ENCODE measurements at places on chromosomes 4 and X.

DNA sequence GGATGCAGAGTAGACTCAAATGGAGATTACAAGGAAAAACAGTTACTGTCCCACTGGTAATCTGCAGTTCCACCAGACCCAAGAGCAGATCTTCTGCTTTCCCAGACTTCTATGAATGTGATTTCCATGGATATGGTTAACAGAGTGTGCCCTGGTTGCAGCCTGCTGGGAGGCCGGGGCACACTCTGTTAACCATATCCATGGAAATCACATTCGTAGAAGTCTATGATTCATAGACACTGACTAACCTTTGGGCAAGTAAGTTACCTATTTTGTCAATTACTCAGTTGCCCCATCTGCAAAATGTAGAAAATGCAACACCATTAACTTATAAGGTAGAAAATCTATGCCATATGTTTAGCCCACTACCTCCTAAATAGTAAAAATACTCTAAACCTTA is 443.1 kb upstream of the PITX2 start:
- H3K4me3 ChIP-seq: no peak overlapping the region
- no peak overlapping the region for H3K27ac ChIP-seq
- no peaks in the 10 kb centered on the region for H3K4me1 ChIP-seq
- no peaks in the 10 kb centered on the region for H3K27me3 ChIP-seq
- no peaks in the 10 kb centered on the region for H3K36me3 ChIP-seq
- no peak for DNase-seq

GRCh38 chr4:150518559-150518958 is 63.4 kb upstream of the MAB21L2 start:
- no peak for DNase-seq
- H3K4me1 ChIP-seq: no peaks in the 10 kb centered on the region
- H3K36me3 ChIP-seq: no peaks in the 10 kb centered on the region
- H3K27ac ChIP-seq: no peak overlapping the region
- no peaks in the 10 kb centered on the region for H3K27me3 ChIP-seq

- no peak for DNase-seq
- no peaks in the 10 kb centered on the region for H3K36me3 ChIP-seq
- no peak overlapping the region for H3K27ac ChIP-seq
- H3K4me1 ChIP-seq: no peaks in the 10 kb centered on the region
- H3K4me3 ChIP-seq: no peak overlapping the region
- H3K27me3 ChIP-seq: no peaks in the 10 kb centered on the region
These were observed 33.7 kb upstream of the MSL3 start for GRCh38 chrX:11724122-11725017.

DNA sequence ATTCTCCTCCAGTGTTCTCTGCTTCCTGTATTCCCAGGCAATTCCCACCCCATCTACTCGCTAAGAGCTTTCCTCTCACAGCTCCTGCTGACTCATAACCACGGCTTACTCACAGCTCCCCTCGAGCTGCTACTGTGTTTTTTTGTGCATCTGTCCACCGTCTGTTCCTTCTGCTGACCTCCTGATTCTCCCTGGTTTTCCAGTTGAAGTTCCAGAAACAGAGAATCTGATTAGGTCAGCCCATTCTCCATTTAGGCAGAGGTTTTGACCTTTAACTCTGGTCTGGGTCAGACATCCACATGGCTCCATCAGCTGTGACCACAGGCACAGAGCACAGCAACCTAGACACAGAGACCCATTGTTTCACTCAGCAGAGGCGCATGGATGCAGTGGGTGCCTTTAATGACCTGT is 5.5 kb upstream of the SMIM20 start:
- DNase-seq: no peak
- H3K36me3 ChIP-seq: no peaks in the 10 kb centered on the region
- H3K4me1 ChIP-seq: peaks cover 7% of the 10 kb centered on the region
- no peaks in the 10 kb centered on the region for H3K27me3 ChIP-seq
- H3K27ac ChIP-seq: no peak overlapping the region

GRCh38 chrX:154481911-154482601 is 3.0 kb upstream of the LAGE3 start:
- H3K4me3 ChIP-seq: no peak overlapping the region
- H3K27me3 ChIP-seq: no peaks in the 10 kb centered on the region
- peaks cover 16% of the 10 kb centered on the region for H3K4me1 ChIP-seq
- no peak overlapping the region for H3K27ac ChIP-seq
- DNase-seq: no peak

- H3K36me3 ChIP-seq: no peaks in the 10 kb centered on the region
- no peak overlapping the region for H3K27ac ChIP-seq
- no peaks in the 10 kb centered on the region for H3K27me3 ChIP-seq
These were observed 94.2 kb downstream of the MAOA start for GRCh38 chrX:43750248-43750676.

DNA sequence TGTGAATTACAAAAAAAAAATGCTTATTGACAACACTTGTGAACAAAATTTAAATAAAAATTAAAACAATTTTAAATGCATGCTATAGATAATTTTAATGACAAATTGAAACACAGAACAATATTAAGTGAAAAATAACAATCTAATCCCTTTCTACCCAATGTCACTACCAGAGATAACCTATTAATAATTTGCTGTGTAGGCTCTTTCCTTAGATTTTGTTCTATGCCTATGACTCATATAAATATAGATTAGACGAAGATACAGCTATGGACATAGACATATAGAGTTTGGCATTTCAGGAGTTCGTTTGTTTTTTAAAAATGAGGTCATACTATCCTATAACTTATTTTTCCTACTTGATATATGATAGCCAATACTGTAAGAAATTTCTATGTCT is 18.1 kb downstream of the PLAC8 start:
- H3K4me1 ChIP-seq: no peaks in the 10 kb centered on the region
- no peak overlapping the region for H3K4me3 ChIP-seq
- no peak overlapping the region for H3K27ac ChIP-seq
- DNase-seq: no peak
- H3K27me3 ChIP-seq: no peaks in the 10 kb centered on the region

Data from transverse colon (tissue), 4 donors.